Myocyte (in vitro differentiated cells): ENCODE measurements at places on chromosomes 6 and 20.

DNA sequence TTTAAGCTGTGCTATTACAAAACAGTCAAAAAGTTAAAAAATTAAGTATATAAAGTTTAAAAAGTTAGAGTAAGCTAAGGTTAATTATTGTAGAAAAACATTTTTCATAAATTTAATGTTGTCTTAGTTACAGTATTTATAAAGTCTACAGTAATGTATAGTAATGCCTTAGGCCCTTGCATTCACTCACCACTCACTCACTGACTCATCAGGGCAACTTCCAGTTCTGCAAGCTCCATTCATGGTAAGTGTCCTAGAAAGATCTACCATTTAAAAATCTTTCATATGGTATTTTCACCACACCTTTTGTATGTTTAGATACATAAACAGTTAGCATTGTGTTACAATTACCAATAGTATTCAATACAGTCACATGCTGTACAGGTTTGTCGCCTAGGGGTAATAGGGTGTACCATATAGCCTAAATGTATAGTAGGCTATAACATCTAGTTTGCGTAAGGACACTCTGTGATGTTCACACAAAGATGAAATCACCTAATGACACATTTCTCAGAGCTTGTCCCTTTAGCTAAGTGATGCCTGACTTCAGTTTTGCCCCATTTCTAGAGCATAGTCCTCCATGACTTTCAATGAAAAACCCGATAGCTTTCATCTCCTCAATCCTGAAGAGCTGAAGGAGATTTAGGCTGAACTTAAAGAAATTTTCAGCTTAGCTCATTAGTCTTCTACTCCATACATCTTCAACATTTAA is 14.9 kb upstream of the HLA-DRA start:
- no peak for DNase-seq

DNA sequence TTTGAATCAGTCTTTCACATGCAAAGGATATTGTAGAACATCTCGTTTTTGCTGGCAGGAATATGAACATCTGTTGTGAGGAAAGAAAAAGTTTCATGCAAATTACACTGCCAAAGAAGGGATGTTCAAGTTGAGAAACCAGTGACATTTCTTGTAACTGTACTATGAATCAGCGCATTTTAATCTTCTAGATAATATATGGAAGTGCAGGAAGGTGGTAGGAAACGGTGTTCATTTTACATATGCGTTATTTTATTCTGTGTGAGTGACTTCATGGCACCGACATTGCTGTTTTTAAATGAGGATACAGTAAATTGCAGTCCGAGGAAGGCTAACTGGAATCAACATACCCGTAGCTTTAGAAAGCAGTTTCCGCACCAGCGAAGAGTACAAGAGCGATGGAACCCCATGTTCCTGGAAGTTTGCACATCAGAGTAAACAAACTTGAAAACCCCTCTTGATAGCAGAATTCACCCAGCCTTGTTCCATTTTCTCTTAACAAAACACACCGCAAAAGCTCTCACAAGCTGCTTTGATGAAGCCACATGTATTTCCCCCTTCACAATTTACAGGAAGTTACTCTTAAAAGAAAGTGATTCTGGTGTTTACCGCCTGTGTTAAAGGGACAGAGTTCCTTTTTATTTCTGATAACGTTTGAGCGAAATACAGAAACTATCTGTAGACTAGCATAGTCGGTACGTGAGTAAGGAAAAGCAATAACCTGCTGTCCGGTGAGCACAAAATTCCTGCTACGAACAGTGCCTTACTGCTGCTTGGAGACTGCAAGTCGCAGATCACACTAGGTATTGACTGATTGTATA is 11.5 kb downstream of the PRDM1 start:
- peak; percentile 54 for DNase-seq

GRCh38 chr6:141969201-141969600 is 163.5 kb upstream of the GJE1 start:
- DNase-seq = no peak

GRCh38 chr6:25448965-25449538 is 169.9 kb downstream of the CARMIL1 start:
- DNase-seq = no peak

DNA sequence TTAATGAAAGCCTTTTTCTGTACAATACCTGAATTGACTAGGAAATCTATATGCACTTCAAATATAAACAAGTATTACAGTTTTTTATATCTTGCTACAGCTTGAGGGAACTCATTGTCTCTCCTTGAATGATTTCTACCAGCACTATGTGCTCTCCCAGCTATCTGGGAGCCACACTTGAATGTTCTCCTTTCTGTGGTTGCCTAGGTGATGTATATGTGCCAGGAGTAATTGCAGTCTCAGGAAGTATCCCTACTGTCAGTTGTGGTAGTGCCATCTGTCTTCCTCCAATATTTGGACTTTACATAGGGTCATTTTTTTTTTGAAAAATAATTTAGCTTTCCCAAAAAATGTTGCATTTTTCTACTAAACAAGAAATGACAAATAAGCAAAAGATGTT is 288.0 kb upstream of the PLCB4 start:
- DNase-seq = no peak

DNA sequence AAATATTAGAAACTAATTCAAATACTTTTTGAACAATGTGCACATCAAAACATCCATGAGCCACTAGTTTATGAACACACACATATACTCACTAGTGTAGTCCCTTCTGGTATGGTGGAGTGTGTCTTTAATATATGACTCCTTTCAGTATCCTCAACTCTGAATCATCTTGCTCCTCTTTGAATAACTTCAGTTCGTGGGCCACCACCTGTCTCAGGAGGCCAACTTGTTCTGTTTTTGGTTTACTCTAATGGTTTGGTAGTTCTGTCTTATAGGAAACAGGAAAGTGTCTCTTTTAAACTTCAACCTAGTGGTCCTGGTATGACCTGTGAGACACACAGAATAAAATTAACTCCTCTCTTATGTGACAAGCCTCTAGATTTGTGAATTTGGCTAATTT is 55.6 kb downstream of the ZNF292 start:
- DNase-seq = peak; percentile 37

GRCh38 chr6:169386411-169387057 is 132.9 kb upstream of the THBS2 start:
- DNase-seq = no peak

DNA sequence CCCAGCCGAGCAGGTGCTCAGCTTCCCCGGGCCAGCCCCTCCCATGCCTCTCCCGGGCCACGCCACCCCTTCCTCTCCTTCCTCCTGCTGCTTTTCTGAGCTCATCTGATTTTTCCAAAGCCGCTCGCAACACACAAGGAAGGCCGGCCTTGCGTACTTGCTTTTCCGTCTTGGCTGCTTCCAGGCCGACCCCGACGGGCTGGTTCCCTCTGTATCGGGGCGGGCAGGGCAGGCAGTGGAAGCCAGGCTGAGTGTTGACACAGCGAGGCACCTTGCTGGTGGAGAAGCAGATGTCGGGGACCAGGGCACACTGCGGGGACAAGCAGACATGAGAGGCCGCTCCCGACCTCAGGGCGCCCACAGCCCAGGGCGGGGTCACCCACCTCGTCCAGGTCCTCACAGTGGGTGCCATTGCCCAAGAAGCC is 21.1 kb downstream of the THBS2 start:
- no peak for DNase-seq

- DNase-seq = peak; percentile 55
These were observed 251.5 kb downstream of the HIVEP2 start for GRCh38 chr6:142693441-142693840.

DNA sequence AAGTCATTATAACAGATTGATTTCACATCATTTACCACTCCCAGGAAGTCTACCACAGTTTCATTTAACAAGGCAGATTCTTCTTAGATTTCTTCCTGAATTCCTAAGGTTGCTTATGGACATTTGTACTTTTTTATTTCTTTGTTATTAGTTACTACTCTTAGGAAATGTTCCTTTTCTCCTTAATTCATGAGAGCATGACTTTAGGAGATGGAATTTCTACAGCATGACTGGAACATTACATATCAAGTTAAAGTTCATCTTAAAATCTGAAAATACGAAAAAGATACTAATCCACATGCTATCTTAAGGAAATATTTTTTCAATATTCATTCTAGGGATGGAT is 22.3 kb downstream of the CNKSR3 start:
- no peak for DNase-seq

DNA sequence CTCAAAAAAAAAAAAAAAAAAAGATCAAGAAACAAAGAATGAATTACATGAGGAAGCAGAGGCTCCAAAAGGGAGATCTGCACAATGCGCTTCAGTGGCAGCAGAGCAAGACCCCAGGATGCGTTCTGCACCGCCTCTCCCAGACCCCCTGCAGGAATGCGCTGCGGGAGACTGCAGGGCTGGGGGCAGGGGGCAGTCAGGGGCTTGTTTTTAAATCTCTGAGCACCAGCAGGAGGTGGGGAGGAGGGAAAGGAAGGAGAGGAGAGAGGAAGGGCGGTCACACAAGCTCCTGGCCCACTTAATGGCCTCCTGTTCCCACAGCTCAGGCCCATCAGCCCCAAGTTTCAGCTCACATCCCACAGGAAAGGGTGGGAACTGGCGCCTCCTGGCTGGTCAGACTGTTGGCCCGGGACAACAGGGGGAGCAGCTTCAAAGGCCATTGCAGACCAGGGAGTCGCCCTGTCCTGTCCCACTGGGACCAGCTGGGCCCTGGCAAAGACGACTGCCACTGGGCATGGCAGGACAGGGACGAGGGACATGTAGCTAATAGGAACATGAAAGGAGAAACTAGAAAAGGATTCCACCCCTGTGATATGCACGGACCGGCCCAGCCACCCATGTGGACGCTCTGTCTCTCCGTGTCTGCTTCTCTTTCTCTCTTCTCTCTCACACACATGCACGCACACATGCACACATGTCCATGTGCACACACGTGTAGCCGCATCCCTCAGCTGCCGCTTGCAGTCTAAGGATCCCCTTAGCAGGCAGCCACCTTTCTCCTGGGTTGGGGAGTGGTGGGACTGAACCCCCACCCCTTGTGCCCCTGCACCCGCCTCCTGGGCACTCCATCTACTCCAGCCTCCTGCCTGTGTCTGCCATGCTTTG is 34.7 kb downstream of the TFEB start:
- DNase-seq = no peak

DNA sequence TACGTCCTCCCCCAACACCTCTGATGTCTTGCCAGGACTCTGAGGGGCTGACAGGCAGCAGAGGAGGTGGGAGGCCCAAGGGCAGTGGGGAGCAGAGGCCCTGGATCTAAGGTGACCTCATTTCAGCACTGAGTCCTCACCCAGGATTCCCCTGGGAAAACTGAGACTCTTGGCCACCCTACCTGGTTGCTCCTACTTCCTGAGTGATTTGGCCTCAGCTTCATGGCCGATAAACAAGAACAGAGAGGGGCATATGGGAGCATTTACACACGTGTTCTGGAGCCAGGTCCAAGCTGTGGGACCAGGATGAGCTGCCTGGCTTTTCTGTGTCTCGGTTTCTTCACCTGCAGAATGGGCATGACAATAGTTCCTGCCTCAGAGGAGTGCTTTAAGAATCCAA is 133.8 kb downstream of the ANKRD60 start:
- no peak for DNase-seq

DNA sequence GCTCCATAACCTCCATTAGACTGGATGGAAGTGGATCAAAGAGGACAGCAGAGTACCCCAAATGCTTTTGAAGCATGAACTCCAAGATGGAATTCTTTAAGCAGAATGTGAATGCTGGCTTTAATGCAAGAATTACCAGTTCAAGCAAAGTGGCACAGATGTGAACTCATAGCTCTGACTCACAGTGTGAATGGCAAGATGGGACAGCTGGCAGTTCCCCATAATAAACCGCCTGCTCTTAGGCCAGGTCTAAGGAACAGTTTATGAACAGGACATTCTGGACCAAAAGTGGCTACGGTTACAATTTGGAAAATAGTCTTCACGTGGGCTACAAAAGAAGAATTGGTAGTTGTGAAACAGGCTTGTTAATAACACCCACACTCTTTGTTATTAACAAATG is 76.5 kb downstream of the SPTLC3 start:
- DNase-seq = peak; percentile 77

DNA sequence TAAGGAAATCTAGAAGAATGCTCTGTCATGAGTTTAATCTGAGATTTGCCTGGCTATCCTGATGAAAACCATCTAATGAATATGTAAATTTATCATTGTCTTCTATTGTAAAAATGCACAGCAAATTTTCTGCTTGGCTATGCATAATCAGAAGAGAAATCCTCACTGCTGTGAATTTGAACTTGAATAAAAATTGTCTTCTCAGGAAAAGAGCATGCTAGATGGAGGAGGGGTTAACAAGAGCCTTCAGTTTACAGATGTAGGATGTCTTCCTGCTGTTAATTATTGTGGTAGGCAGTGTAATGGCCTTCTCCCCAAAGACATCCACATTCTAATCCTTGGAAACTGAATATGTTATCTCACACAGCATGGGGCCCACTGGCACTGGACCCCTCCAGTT is 45.8 kb downstream of the ANKEF1 start:
- DNase-seq = no peak
